ENCODE measurements at places on chromosomes 4 and X. TPM values are rescaled to one million over a fixed set of nuclear protein-coding genes. Genes with fewer than 3 reads are reported as not detected.

MAGEA11 gene
- total RNA-seq = not detected

DCUN1D4 gene
- 36.4 TPM for total RNA-seq

TIGD4 gene
- total RNA-seq = 0.14 TPM

F11 gene
- total RNA-seq = not detected

GK gene
- total RNA-seq = 30.2 TPM

UGT2B10 gene
- total RNA-seq = not detected

ANKRD37 gene
- total RNA-seq = 9.3 TPM

INTU gene
- 5.1 TPM for total RNA-seq

GAGE12J gene
- total RNA-seq = not detected

PHKA1 gene
- total RNA-seq = 1.9 TPM

- DNase-seq = no peak
Observed at GRCh38 chr4:8671712-8672290, 79.2 kb downstream of the CPZ start.

- no peak for DNase-seq
Observed at GRCh38 chr4:86592553-86593249, 1.4 kb upstream of the PTPN13 start.

- DNase-seq = no peak
Observed at GRCh38 chrX:125778261-125778660, 387.8 kb downstream of the DCAF12L2 start.

DNA sequence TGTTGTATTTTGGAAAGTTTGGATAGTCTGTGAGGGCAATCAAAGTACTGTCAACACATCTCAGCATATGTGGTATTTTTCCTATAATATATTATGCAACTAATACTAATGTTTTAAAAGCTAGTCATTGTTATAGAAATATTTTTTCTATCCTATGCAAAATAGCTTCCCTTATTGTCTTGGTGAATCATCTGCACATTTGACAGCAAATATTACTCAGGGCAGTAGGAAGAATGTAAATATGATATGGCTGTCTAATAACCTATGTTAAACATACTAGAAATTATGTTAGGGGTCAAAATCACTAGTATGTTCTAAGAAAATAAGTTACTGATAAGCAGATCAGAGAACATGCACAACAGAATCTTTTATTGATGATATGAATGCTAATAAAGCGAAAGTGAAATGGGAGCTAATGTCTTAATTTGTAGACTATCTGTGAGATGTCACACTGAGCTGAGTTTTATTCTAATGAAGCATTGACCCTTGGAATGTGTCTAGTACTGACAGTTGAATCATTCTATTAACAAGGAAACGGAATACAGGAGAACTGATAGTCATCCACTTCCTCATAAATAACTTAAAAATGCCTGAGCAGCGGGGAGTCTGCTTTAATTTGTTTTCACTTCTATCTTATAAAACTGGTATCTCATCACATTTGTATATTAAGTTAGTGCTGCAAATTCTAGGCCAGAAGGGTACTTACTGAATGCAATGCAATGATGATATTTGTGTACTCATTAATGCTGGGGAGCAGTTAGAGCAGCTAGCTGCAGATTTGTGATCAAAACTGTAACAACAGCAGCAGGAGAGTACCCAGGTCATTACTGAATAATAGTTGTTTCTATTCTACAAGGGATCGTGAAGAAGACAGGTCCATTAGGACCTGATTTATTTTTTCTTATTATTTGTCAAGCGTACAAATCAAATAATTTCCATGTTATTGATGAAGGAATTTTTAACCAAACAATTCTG is 440.3 kb upstream of the AADAT start:
- no peak for DNase-seq

DNA sequence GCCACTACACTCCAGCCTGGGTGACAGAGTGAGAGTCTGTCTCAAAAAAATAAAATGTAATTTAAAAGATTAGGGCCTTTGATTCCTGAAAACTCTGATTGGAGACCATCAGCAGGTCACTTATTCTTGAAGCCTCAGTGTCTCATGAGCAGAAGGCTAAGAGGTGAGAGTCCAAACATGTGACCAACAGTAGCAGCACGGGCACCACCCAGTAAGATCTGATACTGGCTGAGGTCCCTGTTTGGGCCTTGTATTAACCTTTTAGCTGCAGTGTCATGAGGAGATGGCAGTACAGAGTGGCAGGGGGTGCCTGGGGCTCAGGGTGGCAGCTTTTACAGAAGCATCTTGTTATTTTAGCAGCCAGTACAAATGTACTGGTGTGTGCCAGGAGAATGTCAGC is 89.3 kb downstream of the FHDC1 start:
- peak; percentile 19 for DNase-seq

DNA sequence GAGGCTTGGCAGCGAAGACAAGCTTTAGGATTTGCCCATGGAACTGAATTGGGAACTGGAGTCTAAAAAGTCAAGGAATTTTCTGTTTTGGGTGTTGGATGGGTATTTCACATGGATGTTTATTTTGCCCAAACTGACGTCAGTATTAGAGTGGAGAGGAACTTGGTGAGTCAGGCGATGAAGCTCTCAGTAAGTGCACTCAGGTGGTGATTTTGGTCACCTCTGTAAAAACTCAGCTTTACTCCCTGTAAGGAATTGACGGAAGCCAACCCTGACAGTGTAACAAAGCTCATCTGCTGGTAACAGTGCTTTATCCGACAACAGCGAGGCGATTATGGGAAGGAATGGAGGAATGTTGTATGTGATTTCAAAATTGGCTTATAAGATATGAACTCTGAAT is 77.0 kb upstream of the PGRMC2 start:
- DNase-seq = no peak

GRCh38 chr4:169791527-169792156 is 33.9 kb upstream of the HPF1 start:
- DNase-seq = peak; percentile 8

DNA sequence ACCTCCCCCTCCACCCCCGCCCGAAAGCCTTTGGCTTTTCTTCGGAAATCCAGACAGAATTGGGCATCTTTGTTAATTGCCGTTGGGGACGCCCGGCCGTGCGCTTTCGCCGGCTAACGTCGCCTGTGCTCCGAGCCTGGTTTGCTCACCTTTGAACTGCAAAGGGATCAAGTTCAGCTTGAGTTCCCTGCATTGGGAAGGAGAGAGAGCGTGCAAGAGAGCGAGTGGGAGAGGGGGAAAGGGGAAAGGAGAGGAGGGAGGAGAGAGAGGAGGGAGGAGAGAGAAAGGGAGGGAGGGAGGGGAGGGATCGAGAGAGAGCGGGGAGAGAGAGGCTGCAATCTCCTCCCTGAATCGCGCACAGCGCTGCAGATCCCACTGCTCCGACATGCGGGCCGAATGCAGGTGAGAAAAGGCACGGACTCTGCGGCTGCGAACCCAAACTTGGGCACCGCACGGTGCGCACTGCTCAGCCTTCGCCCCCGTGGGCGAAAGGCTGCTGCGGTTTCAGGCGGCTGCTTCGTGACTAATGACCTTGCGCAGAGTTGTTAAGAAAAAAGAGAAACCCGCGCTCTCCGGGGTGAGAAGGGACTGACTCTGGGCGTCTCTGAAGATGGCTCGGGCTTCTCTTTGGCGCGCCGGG is at the start of gene PCDH7:
Gene PCDH7, plus strand, starts transcription at position 349 of the 640 bp plus-strand sequence. CDS start 1,054 bp downstream, outside the sequence.
- DNase-seq = peak; percentile 14

DNA sequence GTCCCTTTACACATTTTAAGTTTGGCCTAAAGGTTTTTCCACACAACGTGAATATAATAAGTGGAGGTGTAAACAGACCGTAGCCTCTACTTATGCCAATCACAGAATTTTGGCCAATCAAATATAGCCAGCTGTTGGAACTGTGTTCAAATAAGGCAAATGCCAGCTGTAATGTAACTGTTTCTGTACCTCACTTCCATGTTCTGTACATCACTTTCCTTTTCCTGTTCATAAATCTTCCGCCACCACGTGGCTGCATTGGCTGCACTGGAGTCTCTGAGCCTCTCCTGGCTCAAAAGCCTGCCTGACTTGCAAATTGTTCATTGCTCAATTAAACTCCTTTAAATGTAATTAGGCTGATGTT is 105.1 kb upstream of the SMIM31 start:
- DNase-seq = no peak

GRCh38 chr4:101178731-101179130 is 168.6 kb downstream of the PPP3CA start:
- DNase-seq = no peak

GRCh38 chr4:172947594-172947993 is 221.0 kb upstream of the GALNT7 start:
- DNase-seq = no peak

DNA sequence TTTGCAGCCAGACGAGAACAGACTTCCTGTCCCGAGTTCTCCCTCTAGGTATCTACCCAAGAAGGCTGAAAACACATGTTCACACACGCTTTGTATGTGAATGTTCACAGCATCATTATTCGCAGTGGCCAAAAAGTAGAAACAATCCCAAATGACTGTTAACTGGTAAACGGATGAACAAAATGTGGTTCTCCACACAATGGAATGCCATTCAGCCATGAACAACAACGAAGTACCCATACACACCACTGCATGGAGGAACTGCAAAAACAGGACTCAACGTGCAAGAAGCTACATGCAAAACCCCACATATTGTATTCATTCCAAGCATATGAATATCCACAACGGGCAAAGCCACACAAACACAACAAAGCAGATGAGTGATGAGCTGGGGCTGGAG is 45.0 kb downstream of the PDHA1 start:
- DNase-seq = no peak

- no peak for DNase-seq
Observed at GRCh38 chr4:86092684-86093083, 267.2 kb downstream of the MAPK10 start.

DNA sequence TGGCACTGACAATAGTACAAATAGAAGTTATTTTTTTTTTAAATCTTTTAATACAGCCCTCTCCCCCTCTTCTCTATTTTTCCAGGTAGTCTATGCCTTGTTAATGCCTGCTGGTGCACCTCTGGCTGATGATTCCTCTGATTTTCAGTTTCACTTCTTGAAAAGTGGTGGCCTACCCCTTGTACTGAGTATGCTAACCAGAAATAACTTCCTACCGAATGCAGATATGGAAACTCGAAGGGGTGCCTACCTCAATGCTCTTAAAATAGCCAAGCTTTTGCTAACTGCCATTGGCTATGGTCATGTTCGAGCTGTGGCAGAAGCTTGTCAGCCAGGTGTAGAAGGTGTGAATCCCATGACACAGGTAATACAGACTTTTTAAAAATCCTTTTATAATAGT is 99.1 kb downstream of the USP9X start:
- DNase-seq = no peak

DNA sequence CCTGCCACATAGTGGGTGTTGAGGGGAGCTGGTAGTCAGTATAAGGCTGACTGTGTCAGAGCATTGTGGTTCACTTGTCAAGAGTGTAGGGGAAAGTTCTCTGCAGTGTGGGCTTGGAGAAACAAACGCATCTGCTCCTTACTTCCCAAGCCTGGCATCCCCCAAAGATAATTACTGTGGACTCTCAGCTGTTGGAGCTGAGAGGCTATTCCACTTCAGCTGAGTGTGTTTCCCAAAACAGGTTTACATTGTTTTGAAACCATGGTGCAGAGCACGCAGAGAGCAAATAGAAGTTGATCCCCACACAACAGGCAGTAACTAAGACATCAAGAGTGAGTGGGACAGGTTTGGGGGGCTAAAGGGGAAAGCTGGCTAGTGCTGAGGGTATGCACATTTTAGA is 181.0 kb upstream of the EOLA2 start:
- no peak for DNase-seq

- DNase-seq = no peak
Observed at GRCh38 chrX:16096141-16096540, 27.2 kb upstream of the GRPR start.

GRCh38 chrX:107849747-107850421 is 24.2 kb downstream of the MID2 start:
- DNase-seq = no peak

- no peak for DNase-seq
Observed at GRCh38 chrX:107571296-107571998, 56.9 kb upstream of the PRPS1 start.

DNA sequence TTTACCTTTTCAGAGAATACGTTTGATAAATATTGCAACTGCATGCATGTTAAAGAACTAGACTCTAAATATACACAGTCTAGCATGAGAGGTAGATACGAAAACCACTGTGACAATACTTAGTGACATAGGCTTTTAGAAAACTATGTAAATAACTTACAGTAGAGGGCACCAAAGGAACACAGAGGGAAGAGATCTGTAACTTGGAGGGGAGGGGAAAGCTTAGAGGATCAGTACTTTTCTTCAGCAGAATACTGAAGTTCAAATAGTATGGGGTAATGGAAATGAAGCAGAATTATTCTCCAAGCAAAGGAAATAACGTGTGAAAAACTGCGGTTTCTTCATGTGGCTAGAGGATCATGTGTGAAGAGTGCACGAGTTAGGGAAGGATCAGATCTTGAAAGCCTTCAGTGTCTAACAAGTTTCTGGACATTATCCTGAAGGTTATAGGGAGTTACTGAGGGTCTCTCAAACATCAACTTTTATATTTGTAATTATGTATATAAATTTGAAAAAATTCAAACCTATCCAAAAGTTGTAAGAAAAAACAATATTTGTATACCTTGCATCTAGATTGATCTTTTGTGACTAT is 264.3 kb downstream of the NPFFR2 start:
- no peak for DNase-seq
